ENCODE measurements at places on chromosomes 7 and 10.

DNA sequence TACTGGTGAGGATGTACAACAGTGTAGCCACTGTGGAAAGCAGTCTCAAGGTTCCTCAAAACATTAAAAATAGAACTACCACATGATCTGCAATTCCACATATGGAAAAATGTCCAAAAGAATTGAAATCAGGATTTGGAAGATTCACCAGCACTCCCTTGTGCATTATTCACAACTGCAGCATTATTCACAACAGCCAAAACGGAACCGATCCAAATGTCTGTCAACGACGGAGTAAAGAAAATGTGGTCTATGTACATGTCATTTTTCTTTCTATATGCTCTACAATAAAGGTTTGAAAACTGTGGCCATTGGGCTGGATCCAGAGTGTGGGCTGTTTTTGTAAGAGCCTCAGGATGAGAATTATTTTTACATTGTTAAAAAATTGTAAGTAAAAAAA, 1206.1 kb upstream of the CELF2 start:
- DNase-seq: no peak

GRCh38 chr7:93036807-93037206, 81.0 kb downstream of the SAMD9 start:
- no peak for DNase-seq

GRCh38 chr7:138565071-138565450, 105.0 kb downstream of the TRIM24 start:
- no peak for DNase-seq

GRCh38 chr10:44478876-44479705, 94.2 kb upstream of the CXCL12 start:
- no peak for DNase-seq

DNA sequence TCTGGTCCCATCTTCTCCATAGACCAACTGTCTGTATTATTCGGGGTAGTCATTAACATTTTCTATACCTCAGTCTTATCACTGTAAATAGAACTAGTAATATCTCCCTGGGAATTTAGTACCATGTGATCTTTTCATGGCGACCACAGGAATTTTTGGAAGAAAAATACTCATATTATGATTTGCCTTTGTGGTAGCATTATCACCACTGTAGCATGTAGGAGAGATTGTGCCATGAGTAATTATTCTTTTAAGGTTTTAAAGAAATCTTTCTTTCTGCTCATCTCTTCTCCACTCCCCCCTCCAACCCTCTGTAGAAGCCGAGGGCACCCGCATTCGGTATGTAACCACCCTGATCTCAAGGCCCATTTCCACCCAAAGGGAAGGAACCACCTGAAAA, 25.0 kb downstream of the ZNF365 start:
- DNase-seq: no peak

DNA sequence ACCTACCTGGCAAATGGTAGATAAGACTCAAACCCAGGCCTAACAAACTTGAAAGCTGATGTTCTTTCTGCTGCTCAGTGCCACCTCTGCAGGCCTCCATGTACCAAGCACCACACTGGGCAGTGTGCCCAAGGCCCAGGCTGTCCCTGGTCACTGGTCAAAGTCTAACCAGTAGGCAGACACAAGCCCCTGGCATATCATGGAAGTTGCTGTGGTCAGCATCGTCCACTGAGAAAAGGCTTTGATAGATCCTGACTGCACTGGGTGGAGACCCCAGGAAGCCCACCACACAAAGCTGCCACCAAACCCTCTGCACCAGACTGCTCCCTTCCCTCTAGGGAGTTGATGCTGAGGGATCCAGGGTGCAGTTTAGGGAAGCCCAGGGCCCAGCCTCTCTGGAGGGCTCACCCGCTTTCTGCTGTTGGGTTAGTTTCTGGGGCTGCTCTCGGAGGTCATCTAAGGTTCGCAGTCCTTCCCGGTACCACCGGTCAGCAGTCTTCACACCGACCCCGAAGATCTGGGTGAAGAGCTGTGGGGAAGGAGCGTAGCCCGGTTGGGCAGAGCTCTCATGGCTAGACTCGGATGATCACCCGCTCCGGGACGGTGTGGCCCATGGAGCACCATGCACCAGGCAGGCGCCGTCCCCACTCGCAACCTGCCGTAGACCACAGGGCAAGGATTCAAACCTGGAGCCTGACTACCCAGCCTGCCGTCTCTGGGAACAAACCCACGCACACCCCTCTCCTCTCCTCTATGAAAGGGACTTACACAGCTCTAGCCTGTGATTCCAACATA, 6.0 kb downstream of the POLM start:
- no peak for DNase-seq

GRCh38 chr7:12692479-12693259, 5.2 kb downstream of the ARL4A start:
- DNase-seq: no peak

- no peak for DNase-seq
Observed at GRCh38 chr10:70306181-70306705, 22.4 kb upstream of the NPFFR1 start.

DNA sequence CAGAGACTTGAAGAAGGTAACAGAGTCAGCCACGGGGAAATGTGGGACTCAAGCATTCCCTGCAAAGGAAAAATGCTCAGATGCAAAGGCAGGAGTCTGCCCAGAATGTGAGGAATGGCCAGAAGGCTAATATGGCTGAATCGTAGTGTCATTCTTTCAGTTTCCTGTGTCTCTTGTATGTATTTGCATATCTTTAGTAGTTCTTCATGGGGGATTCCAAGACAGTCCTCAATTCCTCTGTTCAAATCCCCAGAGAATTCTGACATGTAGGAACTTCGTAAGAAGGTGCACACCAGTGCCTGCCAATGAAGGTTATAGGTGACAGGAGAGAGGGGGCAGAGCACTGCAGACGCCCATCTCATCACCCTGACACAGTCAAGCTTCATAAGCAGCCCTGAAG, 154.4 kb downstream of the CACNB2 start:
- no peak for DNase-seq

- no peak for DNase-seq
Observed at GRCh38 chr7:124247691-124248090, 214.8 kb upstream of the TMEM229A start.

- no peak for DNase-seq
Observed at GRCh38 chr10:127293640-127294039, 97.2 kb upstream of the INSYN2A start.

GRCh38 chr10:77290528-77291155, 347.0 kb downstream of the KCNMA1 start:
- no peak for DNase-seq

Data from germinal center (tissue), 1 donor.